ENCODE measurements at places on chromosomes 1 and 21.

- DNase-seq = no peak
These were observed 31.1 kb upstream of the SLC45A3 start for GRCh38 chr1:205711105-205712048.

DNA sequence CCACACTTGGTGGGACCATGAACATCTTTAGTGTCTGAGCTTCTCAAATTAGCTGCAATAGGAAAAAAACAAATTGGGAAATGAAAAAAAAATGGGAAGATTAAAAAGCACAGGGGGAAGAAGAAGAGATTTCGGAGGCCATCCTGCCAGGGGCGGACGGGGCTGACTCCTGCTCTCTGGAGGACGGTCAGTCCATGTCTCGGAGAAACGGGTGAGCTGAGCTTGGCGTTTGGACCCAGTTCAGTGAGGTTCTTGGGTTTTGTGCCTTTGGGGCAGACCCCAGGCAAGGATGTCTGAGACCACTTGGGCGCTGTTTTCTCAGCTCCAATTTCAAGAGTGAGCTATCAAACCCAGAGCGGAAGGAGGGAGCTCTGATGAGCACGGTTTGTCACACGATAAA is 123.9 kb downstream of the PRDM2 start:
- DNase-seq = no peak

GRCh38 chr1:109186733-109187086 is 27.0 kb upstream of the SARS1 start:
- no peak for DNase-seq

- no peak for DNase-seq
These were observed 23.6 kb upstream of the KCNC4 start for GRCh38 chr1:110186558-110186957.

GRCh38 chr1:105608713-105609112 is 1447.8 kb upstream of the PRMT6 start:
- DNase-seq = no peak

GRCh38 chr1:38004284-38005108 is 818 bp downstream of the FHL3 start:
- DNase-seq = no peak
